ENCODE measurements at places on chromosomes 11 and 22.

DNA sequence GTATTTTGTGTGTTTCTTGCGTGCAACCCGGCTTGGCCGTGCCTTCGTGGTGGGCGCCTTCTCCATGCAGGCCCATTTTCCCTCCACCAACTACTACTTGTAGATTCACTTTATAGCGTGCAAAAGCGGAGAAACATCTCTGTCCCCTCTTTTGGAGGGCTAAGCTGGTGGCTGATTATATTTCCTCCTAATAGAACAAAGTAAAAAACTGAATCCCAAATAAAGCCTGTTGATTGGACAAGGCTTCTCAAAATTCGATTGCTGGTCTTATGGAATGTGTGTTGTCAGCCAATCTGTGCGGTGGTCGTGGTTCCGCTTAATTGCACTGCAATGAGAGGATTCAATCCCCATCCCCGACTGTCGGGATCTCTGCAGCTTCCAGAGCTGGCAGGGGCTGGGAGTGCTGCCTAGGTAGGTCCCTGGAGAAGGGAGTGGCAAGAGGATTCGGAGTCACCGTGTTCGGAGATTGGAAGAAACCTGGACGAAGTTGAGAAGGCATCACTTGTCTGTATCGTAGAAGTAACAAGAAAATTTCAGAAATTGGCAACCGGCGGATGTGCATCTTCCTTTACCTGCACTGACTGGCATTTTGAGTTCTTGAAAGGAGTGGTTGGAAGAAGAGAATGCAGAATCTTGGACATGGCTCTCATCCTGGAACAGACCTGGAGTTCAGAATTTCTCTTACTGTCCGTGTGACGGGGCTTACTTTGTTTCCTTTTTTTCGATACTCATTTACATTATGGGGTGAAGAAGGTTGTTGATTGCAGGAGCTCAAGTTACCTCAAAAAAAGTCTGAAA, 1.1 kb downstream of the HMGXB4 start:
- no peak for DNase-seq

GRCh38 chr11:94727819-94728218, 40.3 kb upstream of the AMOTL1 start:
- DNase-seq = no peak

- no peak for DNase-seq
These were observed 55.4 kb downstream of the ST14 start for GRCh38 chr11:130214861-130215530.

- DNase-seq = no peak
These were observed 8.7 kb downstream of the EHD1 start for GRCh38 chr11:64869571-64870175.

Measured in activated T-helper 1 cell treated with anti-CD3 and anti-CD28 coated beads, Interleukin-2, amount 50 U/mL, for 16 hours (primary cell).